T-helper 2 cell treated with Interferon-gamma antibody and Interleukin-4, amounts not matched to agents 100 ng/mL and 5 ng/mL, for 36 hours (primary cell): ENCODE measurements at places on chromosomes 4 and X. TPM values are rescaled to one million over a fixed set of nuclear protein-coding genes. Genes with fewer than 3 reads are reported as not detected.

CPZ gene
- 0.11 TPM in 1 of 2 replicates, not detected in the other for total RNA-seq

TEX11 gene
- total RNA-seq, result not detected in 2 replicates

AGA gene
- total RNA-seq, result 20.0 and 20.4 TPM in 2 replicates

ASMT gene
- 0.20 TPM in 1 of 2 replicates, not detected in the other for total RNA-seq

HDX gene
- total RNA-seq, result 2.6 and 2.7 TPM in 2 replicates

IGSF1 gene
- total RNA-seq, result not detected in 2 replicates

TMEM164 gene
- 19.1 and 23.3 TPM in 2 replicates for total RNA-seq

DDX53 gene
- total RNA-seq, result not detected in 2 replicates

DCAF8L2 gene
- total RNA-seq, result not detected in 2 replicates

IL13RA2 gene
- not detected in 2 replicates for total RNA-seq

CLCN5 gene
- total RNA-seq, result 3.6 and 5.6 TPM in 2 replicates

MAMLD1 gene
- 5.7 and 7.0 TPM in 2 replicates for total RNA-seq
